Neural crest cell (in vitro differentiated cells): ENCODE measurements at places on chromosomes 7 and 10.

- DNase-seq, result no peak
Observed at GRCh38 chr10:112911206-112911605, 38.8 kb upstream of the TCF7L2 start.

- DNase-seq, result no peak
Observed at GRCh38 chr10:97182288-97182990, 3.3 kb downstream of the SLIT1 start.

DNA sequence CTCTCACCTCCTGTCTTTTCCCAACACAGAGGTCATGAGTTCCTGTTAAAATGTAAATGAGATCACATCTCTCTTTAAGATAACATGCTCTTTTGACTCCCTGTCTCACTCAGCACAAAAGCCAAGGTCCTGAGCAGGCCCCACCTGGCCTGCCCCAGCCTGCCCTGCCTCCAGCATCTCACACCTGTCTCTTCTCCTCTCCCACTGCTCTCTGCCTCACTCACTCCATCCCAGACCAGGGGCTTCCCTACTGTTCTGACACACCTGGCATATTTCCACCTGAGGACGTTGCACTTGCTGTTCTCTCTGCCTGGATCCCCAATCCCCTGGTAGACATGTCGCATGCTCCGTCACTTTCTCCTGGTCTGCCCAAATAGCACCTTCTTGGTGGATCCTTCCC lies 285.0 kb upstream of the ZMIZ1 start:
- DNase-seq, result no peak

GRCh38 chr10:21195252-21195651 lies 298.1 kb upstream of the NEBL start:
- DNase-seq, result no peak

DNA sequence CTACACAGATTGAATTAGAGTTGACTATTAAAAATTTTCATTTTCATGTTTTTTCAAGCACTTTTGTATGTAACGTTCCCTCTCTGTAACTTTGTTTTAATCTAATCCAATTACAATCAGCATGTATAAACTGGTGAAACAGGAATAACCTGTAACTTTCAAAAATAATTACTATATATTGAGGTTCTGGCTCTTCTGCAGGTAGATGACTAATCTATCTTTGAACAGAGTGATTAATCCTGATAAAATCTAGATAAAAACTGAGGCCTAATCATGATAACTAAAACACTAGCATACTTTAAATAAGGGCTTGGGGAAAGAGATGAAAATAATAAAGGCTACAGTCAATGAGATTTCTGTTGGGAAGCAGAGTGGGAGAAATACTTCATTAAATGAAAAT lies 101.6 kb upstream of the KCND2 start:
- DNase-seq, result no peak

DNA sequence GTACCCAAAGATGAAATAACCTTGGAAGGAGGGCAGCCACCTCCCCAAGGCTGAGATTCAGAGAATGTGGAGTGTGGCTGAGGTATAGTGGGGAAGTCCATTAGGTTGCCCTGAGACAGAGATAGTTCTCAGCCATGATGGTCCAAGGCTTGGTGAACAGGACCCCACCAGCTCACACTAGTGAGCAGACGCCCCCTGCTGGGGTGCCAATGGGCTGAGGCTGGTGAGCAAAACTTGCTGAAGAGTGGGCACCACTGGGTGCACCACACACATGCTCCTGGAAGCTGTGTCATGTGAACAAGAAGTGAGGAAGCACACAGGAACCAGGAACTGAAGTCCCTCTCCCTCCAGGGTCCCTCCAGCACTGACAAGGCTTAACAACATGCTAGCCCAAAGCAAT lies 8.9 kb downstream of the FBXL13 start:
- DNase-seq, result peak; percentile 41

DNA sequence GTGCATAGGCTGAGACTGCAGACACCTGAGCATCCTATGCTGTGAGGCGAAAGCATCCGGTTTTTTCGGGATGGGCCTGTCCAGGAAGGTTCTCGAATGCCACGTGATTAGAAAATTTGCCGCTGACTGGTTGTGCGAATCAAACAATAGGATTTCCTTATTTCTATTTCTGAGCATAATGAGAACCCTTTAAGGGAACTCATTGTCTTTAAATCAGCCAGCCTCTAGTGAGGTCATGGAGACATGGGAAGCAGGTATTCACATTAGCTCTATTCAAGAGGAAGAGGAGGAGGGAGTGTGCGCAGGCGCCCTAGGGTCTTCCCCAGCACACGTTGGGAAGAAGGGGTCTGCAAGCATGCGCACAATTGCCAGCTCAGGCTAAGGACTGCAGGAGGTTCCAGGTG lies 5.6 kb downstream of the GIMAP1 start:
- no peak for DNase-seq

GRCh38 chr7:27901028-27901760 lies 161.2 kb downstream of the TAX1BP1 start:
- DNase-seq, result no peak

- no peak for DNase-seq
Observed at GRCh38 chr7:80790877-80791276, 128.0 kb downstream of the SEMA3C start.

- DNase-seq, result no peak
Observed at GRCh38 chr7:37673523-37673922, 10.0 kb upstream of the GPR141 start.

DNA sequence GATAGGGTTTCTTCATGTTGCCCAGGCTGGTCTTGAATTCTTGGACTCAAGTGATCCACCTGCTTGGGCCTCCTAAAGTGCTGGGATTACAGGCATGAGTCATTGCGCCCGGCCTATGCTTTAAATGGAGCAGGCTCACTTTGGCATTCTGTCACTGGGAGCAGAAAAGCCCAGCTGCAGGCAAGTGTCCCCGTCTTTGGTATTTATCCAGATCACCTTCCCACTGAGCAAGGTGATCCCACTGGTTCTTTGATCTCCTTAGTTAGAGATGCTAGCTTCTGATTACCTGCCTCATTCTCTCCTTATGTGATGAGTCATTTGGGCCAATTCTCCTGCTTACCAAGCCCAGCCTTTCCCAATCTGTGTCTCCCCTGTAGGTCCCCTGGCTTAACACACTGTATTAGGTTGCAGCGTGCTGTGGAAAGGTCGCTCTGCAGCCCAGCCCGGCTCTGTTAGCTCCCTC lies 39.3 kb downstream of the SPDYE5 start:
- DNase-seq, result no peak

- DNase-seq, result no peak
Observed at GRCh38 chr10:14553448-14553847, 221.2 kb downstream of the FAM107B start.

- DNase-seq, result no peak
Observed at GRCh38 chr10:86341361-86341811, 25.2 kb downstream of the GRID1 start.
